ENCODE measurements at places on chromosomes 4 and X.

GRCh38 chrX:116872931-116873330 is 410.2 kb upstream of the CT83 start:
- no peak for DNase-seq

GRCh38 chr4:128427832-128428366 is 140.3 kb upstream of the PGRMC2 start:
- peak; percentile 7 for DNase-seq

- DNase-seq = peak; percentile 28
These were observed 567 bp downstream of the C4orf46 start for GRCh38 chr4:158670975-158671664.

- DNase-seq = no peak
These were observed 999.9 kb downstream of the GLUD2 start for GRCh38 chrX:122047261-122047660.

GRCh38 chrX:42398967-42399631 is 378.9 kb downstream of the PPP1R2C start:
- DNase-seq = no peak

- no peak for DNase-seq
These were observed at the start of gene RXFP1 for GRCh38 chr4:158521484-158522088. Gene RXFP1, plus strand, starts transcription at chr4:158521882. Its CDS starts 95 bp downstream, at chr4:158521977.

DNA sequence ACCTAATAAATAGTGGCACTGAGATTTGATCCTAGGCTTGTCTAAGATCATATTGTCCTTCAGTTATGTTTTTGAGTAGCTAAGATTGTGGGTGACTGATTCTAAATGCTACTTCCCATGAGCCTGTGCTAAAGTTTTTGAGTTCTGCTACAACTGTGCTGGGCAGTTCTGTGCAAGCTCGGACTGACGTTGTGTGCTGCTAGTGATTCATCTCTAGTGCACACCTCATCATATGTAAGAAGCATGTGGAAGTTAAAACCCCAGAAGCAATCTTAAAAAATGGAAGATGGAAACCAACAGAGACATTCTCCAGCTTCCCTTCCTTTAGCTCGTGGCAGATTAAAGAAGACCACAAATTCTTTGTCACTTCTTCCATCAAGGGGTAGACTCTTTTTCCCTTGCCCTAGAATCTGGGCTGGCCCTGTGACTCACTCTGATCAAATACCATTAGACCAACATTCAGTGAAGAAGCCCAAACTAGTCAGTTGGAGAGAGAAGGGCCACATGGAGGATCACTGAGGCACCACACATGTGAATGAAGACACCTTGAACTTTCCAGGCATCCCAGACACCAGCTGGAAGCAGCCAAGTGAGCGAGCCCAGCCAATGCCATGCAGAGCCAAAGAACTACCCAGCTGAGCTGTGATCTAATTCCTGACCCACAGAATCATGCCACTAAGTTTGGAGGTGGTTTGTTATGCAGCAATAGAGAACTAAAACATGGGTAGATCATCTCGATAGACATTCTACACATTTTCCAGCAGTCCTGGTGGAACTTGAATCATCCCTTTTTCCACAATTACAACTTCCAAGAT is 16.8 kb downstream of the ARHGAP6 start:
- no peak for DNase-seq

Measured in DMS79 (cell line).